ENCODE measurements at places on chromosomes 5 and 9.

DNA sequence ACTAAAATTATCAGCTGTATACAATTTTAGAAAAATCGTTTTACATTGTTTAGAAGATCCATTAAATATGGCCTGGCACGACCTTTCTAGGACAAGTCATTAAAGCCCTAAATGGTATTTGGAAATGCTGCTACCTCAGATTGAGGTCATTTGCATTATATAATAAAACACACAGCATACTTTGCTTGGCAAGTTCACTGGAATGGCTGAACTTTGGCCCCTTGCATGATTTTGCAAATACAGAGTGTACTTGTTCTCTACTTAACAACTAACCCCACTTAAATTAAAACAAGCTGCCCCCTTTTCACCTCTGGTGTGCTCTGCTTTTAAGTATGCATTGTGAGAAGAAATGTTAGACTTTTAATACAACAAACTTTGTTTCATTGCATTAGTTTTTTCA, 860.1 kb downstream of the PTPRD start:
- DNase-seq, result no peak

GRCh38 chr9:25913806-25914205, 235.6 kb upstream of the TUSC1 start:
- peak; percentile 18 for DNase-seq

- DNase-seq, result no peak
Measured at GRCh38 chr9:38311382-38312270, 80.9 kb upstream of the ALDH1B1 start.

DNA sequence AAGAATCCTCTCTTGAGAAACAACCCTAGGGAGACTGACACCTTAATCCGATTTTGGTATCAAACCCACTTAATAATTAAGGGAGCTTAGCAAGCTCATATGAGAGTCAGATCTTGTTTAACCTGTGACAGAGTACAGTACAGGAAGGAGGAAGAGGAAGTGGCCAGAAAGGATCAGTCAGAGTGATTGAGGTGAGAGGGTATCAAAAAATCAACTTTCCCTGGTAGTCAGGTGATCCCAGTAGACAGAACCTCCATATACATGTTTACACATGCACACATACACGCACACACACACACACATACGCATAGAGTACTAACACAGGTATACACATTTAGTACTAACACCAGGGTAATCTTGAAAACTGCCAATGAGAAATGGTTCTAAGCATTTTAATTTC, 56.8 kb downstream of the GLIS3 start:
- no peak for DNase-seq

DNA sequence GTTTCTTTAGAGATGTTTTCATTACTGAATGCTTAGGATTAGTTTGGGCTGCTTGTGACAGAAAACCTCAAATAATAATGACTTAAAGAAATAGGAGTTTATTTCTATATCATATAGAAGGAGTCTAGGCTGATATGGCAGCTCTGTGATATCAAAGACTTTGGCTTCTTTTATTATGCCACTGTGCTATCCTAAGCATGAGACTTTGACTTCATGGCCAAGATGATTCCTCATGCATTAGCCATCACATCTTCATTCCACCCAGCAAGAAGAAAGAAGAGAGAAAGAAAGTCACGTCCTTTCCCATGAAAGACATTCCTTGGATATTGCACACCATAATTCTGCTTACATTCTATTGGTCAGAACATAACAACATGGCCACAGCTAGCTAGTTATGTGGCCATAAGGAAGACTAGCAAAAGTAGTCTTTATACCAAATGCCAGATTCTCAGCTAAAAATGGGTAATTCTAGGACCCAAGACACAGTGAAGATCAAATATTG, 76.2 kb downstream of the DAPK1 start:
- peak; percentile 59 for DNase-seq

GRCh38 chr5:139752506-139753473, 42.8 kb upstream of the PSD2 start:
- peak; percentile 53 for DNase-seq

DNA sequence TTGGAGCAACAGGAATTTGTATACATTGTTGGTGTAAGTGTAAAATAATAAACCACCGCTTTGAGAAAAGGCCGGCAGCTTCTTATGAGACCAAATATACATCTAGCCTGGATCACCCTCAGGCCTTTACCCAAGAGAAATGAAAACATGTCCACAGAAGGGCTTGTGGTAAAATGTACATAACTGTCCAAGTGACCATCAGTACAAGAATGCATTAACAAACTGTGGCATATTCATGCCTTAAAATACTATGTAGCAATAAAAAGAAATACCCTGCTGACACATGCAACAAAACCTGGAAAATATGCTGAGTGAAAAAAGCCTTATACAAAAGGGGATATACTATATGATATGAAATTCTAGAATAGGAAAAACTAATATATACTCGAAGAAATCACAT, 311.9 kb upstream of the TRPC7 start:
- peak; percentile 50 for DNase-seq

GRCh38 chr5:59358005-59358861, 535.3 kb downstream of the PDE4D start:
- DNase-seq, result no peak

GRCh38 chr9:21399956-21400355, 9.0 kb upstream of the IFNA8 start:
- no peak for DNase-seq

DNA sequence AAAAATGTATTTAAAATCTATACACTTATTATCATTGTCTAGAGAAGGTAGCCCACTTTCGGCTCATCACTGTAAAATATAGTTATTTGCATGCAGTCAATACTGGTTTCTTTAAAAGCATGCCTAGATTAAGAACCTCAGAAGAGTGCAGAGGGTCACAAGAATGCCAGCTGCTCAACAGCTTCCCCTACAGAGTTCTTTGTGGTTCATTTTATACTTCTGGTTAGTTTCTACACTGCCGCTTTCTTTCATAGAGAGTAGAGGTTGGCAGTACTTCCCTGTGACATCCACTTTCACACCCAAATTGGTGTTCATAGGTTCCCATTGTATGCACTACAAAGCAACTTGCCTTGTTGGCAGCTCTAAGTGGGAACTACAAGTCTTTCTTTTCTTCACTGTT, 137.3 kb downstream of the KIAA0825 start:
- DNase-seq, result no peak

DNA sequence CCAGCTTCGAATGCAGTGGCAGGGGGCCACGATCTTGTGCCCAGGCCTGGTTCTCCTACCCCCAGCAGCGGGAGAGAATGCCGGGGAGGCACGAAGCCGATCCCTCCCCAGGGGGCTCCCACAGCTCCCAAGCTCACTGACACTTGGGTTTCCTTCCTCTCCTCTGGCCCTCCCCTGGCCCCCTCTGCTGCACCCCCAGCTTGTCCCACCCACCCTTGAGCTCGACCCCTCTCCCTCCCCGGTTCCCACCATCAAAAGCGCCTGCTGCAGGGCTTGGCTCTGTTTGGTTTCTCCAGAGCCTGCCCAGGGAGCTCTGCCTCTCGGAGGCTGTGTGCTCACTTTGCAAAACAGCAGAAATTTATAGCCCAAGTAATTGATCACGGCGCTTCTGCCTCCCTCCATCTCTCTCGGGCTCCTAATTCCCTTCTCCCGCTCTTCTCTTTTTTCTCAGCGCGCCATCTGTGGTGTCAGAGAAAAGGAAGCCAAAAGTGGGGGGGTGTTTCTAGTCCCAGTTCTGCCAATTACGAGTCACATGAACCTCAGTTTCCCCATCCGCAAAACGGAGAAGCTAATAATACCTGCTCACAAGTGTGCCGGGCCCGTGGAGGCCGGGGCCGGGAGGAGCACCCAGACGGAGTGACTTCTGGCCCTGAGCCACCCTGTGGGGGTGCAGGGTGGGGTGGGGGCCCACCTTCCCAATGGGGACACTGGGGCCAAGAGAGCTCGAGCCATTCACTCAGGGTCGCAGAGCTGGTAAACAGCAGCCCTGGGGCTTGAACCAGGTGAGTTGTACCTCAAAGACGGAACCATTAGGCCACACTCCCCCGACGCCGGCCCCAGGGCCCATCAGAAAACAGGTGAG, 141.2 kb upstream of the IER5L start:
- DNase-seq, result no peak

DNA sequence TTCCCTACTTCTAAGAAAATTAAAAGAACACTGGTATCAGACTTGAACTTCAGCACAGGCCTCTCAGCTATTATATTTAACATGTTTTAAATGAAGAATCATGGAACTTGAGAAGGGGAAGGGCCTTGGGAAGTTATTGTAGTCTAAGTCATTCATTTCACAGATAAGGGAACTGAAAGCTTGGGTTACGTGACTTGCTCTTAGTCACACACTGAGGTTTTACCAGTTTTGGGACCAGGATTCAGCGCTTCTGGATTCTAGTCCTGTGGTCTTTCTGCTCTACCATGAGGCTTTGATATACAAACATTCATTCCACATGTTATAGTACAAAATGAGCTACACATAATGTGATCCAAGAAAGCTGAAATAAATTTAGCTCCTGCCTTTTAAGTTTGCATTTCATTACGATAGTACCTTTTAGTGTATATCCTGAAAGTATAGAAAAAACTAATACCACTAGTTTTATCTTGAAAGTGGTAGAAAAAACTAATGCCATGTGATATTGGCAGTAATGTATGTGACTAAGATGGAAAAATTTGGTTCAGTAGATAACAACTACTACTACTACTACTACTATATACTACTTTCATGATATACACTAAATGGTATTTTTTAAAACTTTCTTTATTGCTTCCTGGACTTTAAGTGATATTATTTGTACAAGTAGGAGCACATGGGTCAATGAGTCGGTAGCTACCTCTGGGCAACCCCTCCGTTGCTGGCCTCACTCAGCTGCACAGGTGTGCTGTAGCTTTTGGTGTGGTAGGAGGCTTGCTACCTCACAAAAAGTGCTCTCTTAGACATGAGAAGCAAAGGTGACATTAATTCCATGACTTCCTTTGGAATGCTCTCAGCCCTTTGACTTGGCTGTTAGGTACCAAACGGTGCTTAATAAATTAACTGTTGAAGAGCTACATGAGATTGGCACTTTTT, 40.7 kb downstream of the F2RL2 start:
- no peak for DNase-seq

DNA sequence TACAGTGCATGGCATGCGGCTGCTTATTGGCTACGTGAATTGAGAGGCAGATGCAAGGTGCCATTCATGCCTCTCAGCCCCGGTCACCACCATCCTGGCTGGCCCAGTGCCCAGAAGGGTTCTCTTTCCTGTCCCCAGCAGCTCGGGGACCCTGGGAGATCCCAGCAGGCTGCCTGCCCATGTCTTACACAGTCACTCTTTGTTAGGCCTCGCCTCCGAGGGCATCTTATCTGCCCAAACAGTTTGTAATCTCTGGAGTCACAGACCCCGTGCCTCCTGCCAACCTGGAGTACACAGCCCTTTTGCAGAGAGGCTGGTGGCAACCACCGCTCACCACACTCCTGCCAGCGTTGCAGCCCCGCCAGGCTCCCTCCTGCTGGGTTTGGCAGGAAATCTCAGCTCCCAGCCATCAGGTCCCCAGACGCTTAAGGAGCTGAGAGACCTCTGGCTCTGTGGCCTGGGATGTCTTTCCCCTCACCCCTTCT, 7.0 kb upstream of the AK1 start:
- DNase-seq, result no peak

DNA sequence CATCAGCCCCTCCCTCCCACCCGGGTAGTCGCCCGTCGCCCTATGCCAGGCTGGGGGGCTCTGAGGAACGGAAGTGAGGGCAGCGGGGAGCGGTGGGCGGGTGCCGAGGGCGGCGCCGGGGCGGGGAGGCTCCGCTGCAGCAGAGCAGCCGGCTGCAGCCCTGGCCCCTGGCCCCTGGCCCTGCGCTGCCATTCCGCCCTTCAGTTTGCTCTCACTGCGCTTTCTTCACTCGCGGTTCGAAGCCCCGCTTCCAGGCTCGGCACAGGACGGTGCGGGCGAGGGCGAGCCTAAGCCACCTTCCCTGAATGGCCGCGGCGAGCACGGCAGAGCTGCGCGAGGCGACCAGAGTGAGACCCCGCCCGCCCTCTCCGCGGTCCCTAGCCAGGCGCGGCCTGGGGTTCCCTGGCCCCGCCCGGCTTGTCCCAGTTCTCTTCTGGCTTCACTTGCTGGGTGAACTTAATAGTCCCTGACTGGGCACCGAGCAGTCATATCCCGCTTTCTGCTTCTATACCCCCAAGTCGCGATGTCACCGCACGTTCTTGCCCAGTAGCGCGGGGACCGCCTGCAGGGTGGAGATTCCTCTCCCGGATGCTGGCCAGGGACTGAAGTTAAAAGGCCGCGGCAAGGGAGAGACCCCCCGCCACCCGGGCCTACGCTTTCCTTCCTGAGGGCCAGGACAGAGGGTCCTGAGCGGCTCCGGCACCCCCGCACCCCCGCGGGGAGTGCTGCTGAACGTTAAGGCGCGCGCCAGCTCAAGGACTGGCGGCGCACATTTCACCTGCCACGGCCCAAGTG, 623 bp upstream of the TRIM36 start:
- no peak for DNase-seq
